ENCODE measurements at places on chromosomes 12 and 14.
A peak's percentile ranks its signal among the peaks of the same experiment; 100 is the strongest.

- peak; percentile 65 for DNase-seq
Observed at GRCh38 chr12:89353188-89353822, 1.0 kb upstream of the DUSP6 start.

DNA sequence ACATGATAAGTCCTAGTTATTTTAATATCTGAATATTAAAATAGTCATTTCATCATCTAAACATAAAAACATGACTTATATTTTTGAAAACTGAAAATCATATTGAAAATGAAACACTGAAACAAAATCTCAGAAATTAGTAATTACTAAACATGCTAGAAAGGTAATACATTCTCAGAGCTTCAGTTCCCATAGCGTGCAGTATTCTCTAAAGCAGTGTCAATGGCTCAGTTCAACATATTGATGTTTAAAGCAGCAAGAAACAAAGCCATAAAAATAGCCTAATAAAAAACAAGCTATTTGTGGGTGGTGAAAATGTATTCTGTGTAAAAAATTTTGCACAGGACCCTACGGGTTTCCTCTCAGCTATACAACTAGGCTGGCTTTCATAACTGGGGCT is 1337.4 kb downstream of the FSCB start:
- DNase-seq, result no peak

DNA sequence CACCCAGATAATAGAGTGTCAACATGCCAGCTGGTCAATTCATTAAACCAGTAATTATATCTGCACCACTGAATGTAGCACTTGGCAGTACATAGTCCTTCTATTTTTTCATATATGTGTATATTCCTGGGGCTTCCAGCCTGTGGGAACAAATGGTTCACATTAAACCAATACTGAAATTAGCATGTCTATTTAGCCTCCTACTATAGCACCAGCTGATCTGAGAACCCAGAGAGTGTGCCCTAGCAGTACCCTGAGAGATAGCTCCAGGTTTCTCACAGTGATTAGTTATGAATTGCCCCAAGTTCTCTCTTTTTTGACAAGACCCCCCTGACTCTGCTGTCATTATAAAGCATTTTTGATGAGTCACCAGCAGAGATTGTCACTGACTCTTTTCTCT is 1097.3 kb upstream of the FLRT2 start:
- no peak for DNase-seq

GRCh38 chr14:78359581-78359980 is 189.4 kb downstream of the NRXN3 start:
- DNase-seq, result no peak

- DNase-seq, result no peak
Observed at GRCh38 chr14:74478996-74479635, 14.0 kb downstream of the NPC2 start.

GRCh38 chr12:2884810-2885209 is 5.9 kb upstream of the TULP3 start:
- no peak for DNase-seq

DNA sequence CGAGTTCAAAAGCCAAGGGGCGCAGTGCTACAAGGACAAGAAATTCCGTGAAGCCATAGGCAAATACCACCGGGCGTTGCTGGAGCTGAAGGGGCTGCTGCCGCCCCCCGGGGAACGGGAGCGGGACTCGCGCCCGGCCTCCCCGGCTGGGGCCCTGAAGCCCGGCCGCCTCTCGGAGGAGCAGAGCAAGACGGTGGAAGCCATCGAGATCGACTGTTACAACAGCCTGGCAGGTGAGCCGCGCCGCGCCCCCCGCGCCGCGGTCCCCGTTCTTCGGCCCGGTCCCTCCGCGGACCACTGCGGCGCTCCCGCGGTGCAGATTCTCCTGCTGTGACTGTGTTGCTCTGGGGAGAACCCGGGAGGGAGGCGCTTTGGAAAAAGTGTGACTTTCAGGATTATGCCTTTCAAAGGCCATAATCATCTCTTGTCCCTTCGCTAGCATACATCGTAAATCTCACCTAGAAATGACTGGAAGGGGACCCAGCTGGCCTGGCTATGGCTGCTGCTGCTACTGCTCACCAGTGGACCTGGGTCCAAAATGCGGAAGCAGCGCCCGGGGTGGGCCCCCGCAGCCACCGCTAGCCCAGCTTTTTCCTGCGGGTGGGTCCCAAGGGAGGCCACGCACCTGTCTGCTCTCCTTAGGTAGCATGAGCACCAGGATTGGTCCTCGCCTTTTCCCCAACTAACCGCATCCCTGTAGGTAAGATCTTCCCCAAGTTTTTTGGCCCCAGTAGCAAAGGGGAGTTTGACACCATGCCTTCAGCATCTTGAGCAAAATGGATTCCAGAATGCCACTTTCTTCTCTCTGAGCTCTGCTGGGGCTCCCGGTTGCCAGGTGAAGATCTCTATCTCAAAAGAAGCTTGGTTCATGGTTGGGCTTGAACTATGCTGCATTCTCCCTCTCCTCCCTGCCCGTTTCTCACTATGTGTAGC is 853 bp downstream of the TTC9 start:
- peak; percentile 70 for DNase-seq
